ENCODE measurements at places on chromosomes 5 and 9.

GRCh38 chr5:108830705-108831276 lies 83.1 kb downstream of the FER start:
- no peak for DNase-seq

- DNase-seq = no peak
These were observed 168.1 kb downstream of the NR3C1 start for GRCh38 chr5:143235423-143235822.

DNA sequence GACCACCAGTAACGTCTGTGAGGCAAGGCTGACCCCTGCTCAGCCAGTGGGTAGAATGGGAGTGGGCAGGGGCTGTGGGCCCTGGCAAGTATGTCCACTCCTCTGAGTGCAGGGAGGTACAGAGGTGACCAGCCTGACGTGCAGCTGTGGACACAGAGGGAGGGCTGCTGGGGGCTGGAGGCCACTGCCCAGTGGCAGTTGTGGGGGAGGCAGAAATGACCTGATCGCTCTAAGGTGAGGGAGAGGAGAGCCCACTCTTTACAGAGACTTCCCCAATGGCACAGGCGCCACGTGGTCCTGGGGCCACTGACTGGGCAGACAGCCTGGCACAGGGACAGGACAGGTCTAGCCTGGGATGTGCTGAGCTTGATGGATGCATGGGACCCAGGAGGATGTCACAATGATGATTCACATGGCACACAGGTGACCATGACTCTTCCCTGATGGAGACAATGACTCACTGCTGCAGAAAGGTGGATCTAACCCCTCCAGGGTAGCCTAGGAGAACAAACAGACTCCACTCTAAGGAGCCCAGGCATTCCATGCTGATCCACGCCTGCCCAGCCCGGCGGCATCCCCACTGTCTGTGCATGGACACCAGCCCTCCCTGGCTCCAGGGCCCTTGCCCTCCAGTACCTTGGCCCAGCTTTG lies 7.7 kb downstream of the LPCAT1 start:
- no peak for DNase-seq

DNA sequence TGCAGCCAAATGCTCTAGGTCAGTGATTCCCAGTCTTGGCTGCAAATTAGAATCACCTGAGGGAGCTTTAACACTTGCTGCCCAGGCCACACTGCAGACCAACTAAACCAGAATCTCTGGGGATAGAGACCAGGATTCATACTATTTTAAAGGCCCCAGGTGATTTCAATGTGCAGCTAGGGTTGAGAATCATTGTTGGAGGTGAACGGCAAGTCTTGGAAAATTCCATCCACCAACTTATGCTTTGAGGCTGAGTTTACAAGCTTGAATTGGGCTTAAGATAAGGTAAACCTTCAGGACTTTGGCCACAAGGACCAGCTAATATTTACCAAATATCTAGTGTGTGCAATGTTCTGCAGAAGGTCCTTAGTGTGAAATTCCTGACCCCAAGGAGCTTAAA lies 27.5 kb downstream of the SLIT3 start:
- no peak for DNase-seq

- no peak for DNase-seq
These were observed 5.5 kb upstream of the GALNT12 start for GRCh38 chr9:98801969-98802371.

DNA sequence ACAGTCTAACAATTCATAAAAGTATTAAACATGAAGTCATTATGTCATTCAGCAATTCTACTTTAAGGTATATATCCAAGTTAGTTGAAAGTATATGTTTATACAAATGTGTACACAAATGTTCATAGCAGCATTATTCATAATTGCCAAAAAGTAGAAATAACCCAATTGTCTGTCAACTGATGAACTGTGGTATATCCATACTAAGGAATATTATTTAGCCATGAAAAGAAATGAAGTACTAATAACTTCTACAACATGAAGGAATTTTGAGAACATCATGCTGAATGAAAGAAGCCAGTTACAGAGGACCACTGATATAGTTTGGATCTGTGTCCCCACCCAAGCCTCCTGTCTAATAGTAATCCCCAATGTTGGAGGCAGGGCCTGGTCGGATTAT lies 224.3 kb downstream of the SPATA31D1 start:
- DNase-seq = no peak

DNA sequence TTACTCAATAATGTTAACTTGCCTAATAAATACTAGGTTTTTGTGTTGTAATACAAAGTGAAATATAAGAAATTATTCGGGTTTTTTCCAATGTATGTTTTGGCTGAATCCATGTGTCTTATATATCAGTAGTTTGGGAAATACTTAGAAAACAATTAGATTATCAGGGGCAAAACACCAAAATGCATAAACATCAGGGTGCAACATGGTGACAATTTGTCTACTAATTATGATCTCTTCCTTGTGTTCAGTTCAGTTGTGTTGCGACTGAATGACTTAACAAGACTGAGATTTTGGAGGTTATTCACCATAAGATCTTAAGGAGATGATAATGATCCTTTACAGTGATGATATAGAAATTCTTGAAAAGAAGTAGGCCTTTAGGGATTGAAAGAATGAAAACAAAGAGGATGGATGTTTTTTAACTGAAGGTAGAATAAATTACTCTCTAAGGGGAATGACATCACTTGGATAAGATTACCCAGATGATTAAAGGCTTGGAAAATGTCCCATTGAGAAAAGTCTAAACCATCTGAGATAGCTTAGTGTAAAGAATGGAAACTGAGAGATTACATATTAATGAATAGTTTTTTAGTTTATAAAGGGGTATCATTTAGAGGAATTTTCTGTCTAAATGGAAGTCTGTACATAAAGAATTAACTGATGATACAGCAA lies 415.8 kb downstream of the SPATA31D1 start:
- no peak for DNase-seq

GRCh38 chr9:113153599-113153998 lies 2.8 kb downstream of the SLC31A2 start:
- no peak for DNase-seq

- DNase-seq = no peak
These were observed 15.0 kb downstream of the ABHD17B start for GRCh38 chr9:71895955-71896354.

GRCh38 chr9:77751341-77752091 lies 103.4 kb upstream of the GNA14 start:
- peak; percentile 65 for DNase-seq

GRCh38 chr9:89433826-89434225 lies 64.1 kb downstream of the SEMA4D start:
- no peak for DNase-seq

GRCh38 chr9:4832786-4833579 lies 40.2 kb downstream of the RCL1 start:
- DNase-seq = no peak

DNA sequence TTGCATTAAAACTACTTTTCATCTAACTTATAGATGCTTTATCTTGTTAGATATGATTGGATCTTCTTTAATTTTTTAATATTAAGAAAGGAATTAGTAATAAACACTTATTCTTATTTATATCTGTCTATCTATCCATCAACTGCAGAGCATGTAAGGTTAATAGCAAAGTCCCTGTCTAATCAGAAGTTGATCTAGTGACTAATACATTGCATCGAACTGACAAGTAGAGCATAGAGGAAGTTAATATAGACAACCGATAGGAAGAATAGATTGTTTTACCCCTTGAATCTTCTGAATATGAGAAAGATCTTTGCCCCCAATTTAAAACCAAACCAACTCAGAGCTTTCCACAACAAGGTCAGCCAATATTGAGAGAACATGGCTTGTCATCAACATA lies 862.0 kb upstream of the CDH6 start:
- no peak for DNase-seq

GRCh38 chr9:91789941-91790340 lies 160.1 kb downstream of the ROR2 start:
- DNase-seq = no peak

- DNase-seq = no peak
These were observed 132.9 kb downstream of the ADAMTSL1 start for GRCh38 chr9:18606846-18607245.

- DNase-seq = no peak
These were observed 64.5 kb downstream of the COL15A1 start for GRCh38 chr9:99008203-99008602.

GRCh38 chr5:133059621-133060020 lies 7.8 kb downstream of the HSPA4 start:
- no peak for DNase-seq

DNA sequence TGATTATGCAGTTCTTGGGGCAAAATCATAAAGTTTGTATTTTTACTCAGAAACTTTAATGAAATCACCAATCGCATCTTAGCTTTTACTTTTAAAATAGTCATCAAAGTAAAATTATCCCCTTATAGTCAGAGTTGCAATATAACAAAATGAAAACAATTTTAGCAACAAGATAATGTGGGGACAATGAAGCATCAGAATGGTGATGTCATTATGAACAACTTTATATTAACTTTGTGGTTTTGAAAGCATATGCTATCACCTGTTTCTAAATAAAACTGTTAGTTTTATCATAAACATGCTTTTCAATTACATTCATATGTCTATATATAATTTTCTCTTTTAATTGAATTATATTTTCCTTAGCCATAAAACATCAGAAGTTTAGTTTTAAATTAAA lies 856.8 kb downstream of the CDH9 start:
- DNase-seq = no peak

All from MV-4-11 (cell line).